ENCODE measurements at places on chromosomes 5 and 9.

DNA sequence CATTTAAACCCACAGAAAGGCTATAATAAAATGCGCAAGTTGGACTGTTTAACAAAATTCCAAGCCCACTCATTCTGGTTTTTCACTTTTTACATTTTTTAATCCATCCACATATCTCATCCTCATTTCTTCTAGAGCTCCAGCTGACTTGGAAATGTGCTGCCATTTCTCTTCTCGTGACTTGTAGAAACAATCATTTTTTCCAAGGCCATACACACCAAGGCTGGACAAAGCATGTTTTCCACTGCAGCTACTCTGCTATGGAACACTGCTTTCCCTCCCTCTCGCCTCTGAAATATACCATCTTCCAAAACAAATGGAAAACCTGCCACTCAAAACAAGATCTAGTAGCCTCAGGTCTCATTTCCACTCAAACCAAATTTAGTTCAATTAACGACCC lies 141.1 kb downstream of the ESM1 start:
- no peak for DNase-seq

DNA sequence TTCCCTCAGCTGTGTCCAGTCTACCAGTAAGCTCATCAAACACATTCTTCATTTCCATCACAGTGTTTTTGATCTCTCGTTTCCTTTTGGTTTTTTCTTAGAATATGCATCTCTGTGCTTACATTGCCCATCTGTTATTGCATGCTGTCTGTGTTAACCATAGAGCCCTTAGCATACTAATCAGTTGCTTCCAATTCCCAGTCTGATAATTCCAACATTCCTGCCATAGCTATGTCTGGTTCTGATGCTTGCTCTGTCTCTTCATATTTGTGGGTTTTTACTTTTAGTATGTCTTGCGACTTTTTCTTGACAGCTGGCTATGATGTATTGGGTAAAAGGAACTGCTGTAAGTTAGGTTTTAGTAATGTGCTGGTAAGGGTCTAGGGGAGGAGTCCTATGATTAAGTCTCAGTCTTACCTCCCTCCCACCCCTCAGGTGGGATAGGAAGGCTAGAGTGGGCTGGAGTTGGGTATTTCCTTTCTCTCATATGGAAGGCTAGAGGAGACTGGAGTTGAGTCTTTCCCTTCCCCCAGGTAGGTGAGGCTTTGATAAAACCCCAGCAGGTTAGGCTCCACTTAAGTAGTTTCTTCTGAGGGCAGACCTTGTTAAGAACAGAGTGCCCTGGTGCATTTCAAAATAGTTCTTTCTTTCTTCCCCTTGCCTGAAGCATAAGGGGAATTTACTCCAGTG lies 99.1 kb upstream of the RASGRF2 start:
- DNase-seq = no peak

DNA sequence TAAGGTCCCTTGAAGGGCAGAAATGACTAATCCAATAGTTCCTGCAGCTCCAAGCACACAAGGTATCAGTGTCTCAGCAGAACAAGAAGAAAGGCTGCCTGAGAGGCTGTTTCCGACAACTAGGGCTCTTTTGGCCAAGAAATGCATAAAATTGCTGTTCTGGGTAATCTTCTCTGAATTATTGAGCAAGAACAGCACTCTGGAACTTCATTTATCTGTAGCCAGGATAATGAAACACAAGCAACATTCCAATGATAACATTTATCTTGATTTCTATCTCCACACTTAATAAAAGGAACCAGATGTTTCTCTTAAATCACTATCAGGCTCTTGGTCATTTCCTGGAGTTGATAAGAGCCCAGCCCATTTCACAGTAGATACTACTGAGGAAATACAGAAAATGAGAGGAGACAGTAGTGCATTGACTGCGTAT lies 17.0 kb upstream of the AUH start:
- no peak for DNase-seq

- peak; percentile 90 for DNase-seq
These were observed 20.3 kb downstream of the ANXA2R start for GRCh38 chr5:43019614-43020398.

DNA sequence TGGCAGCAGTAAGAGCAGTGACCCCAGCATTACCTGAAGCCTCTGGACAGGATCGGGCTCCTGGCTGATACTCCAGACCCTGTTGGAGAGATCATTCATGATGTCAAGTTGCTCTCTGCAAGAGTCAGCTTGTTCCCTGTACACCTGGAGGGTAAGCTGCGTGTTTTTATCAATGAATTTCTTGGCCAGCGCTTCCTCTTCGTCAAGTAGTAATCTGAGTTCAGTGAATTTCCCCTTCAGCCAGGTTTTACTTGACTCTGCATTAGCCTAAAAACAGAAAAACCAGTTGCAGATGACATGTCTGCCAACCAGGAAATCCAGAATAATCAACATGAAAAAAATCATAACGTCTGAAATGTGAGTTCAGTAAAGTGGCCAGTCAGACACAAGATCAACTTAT lies 19.1 kb downstream of the TRIM14 start:
- DNase-seq = peak; percentile 40

- no peak for DNase-seq
These were observed 57.2 kb downstream of the ELAVL2 start for GRCh38 chr9:23768861-23769260.

GRCh38 chr5:160049099-160049498 lies 40.2 kb downstream of the TTC1 start:
- no peak for DNase-seq

GRCh38 chr9:107721705-107722245 lies 232.2 kb upstream of the KLF4 start:
- no peak for DNase-seq

DNA sequence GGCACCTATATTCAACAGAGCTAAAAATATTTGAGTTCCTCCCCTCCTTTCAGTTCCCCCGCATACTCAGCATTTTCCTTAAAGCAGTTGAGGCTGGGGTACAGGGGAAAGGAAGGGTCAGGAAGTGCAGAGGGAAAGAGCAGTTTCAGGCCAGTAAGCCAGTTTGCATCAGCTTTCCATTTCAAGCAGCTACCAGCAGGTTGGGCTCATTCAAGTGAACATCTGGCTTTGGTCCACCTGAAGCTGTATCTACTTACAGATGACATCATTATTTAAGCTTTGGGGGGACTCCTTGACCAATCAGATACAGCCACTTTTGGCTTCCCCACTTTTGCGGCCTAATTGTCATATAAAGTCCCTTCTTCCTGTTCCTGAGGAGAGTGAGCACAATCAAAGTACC lies 8.2 kb upstream of the ACO1 start:
- DNase-seq = no peak

DNA sequence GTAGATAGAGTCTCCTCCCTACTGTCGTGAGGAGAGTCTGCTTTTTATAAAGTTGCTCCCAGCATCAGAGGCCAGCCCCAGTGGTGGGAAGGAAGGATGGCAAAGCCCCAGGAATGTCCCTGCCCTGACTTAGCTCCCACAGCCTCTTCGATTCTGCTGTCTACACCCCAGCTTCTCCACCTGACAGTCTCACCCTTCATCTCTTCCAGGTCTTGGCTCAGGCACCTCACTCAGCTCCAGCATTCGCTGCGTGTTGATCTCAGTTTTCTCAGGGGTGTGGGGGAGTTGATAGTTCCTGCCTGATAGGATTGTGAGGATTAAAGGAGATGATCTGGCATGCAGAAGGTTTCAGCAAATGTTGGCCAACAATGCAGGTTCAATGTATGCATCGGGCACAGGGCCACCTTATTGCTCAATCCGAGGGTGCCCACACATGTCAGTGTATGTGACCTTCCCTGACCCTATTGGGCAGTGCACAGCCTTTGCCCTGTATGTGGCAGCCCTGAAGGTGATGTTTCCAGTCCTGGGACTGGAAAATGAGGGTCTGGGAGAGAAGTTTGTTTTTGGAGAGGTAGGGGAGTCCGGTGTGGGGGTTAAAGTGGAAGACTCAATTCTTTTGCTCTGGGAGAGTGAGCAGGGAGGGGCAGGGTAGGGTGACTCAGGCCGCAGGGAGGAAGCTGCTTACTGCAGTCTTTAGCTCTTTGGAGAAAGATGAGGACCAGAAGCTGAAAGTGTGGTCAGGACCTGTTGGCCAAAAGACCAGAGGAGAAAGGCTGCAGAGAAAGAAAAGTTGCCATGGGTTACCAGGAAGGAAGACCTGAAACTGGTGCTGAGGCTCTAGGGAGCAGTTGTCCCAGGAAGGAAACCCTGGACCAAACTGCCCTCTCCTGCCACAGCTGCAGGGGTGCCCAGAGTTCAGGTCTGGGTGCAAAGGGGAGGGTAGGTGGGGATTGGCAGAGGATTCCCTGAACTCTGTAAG lies 153.2 kb downstream of the MACROH2A1 start:
- no peak for DNase-seq

DNA sequence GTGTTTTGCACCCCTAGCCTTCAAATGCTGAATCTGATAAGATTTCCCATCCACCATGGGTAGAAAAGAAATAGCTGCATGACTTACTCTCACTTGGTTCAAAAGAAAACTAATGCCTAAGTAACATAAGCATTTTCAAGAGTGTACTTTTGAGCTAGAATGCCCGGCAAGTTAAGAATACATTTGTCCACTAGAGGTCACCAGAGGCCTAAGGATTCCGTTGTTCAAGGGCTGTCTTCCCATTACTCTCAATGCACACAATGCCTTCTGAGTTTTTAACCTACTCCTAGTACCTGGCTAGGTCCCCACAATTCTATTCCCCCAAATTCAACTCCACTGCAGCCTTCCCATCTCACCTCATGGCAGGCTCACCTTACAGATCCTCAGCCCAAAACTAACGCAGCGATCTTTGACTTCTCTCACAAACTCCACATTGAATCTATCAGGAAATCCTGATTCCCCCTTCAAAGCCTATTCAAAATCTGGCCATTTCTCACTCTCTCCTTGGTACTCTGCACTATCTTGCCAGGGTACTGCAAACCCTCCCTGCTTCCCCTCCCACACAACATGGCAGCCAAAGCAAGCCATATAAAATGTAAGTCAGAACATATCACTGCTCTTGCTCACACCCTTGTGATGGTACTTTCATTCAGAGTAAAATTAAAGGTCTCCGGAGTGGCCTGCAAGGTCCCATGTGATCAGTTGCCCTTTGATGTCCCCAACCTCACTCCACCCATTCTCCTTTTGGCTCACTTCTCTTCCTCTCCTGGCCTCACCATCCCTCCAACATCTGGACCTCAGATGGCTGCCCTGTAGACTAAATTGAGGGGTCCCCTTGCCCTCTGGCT lies 13.4 kb downstream of the OXCT1 start:
- DNase-seq = peak; percentile 66

- no peak for DNase-seq
These were observed 26.3 kb downstream of the SEMA5A start for GRCh38 chr5:9519537-9519936.

DNA sequence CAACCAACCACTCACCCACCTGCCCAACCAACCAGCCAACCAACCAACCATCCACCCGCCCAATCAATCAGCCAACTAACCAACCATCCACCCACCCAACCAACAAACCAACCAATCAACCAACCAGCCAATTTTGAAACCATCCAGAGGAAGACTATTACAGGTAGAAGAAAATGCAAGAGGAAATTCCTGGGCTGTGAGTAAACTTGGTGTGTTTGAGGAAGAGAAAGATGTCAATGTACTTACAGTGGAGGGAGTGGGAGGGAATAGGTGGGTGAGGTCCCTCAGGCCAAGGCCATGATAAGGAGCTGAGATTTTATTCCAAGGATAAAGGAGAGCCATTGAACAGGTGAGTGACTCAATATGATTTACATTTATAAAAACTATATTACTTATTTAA lies 30.4 kb downstream of the C9orf57 start:
- DNase-seq = no peak

DNA sequence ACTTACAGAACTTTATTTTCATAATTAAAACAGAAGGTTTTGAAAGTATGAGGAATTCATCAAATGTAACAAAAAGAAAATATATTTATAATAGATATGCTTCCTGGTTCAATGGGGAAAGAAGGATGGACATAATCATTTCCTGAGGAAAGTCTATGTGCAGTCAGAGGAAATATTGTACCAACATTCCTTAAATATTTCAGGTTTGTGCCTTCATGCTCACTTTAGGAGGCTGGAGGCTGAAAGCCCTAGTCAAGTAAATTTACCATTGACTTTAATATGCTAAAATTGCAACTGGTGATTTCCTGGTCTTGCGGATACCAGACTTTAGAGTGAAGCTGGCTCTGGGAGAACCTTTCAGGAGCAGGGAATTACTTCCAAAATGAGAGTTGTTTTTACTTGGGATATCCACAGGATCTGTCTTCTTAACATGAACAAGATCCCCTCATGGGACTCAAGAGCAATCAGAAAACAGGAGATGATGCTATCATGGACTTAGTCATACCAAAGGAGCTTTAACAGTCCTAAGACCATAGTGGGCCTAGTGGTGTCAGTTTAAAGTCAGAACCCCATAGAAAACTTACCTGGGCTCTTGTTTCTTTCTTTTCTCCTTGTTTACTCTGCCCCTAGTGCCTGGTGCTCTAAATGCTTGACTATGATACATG lies 762.8 kb upstream of the GRAMD2B start:
- DNase-seq = no peak

DNA sequence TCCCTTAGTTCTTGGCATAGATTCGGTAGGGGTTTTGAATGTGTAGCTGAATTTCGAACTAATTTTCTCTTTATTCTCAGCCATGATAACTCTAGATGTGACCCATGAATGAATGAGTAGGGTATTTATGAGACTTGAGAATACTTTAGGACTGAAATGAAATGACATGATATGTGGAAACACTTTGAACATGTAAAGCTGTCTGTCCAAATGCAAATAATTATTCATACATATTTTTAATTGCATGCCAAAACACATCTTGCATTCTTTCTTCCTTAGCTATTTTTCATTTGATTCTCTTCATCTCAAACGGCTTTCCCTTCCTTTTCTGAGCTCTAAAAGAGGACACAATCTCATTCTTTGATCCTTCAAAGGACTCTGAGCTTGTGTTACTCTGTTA lies 3.4 kb downstream of the NNT start:
- DNase-seq = no peak

- DNase-seq = peak; percentile 53
These were observed at the start of gene CCDC152 for GRCh38 chr5:42756606-42757601. TSS of gene CCDC152 (plus strand) at chr5:42756818. CDS start at chr5:42759122, 2,304 bp downstream.

GRCh38 chr9:103552712-103553111 lies 541.4 kb upstream of the SMC2 start:
- no peak for DNase-seq

DNA sequence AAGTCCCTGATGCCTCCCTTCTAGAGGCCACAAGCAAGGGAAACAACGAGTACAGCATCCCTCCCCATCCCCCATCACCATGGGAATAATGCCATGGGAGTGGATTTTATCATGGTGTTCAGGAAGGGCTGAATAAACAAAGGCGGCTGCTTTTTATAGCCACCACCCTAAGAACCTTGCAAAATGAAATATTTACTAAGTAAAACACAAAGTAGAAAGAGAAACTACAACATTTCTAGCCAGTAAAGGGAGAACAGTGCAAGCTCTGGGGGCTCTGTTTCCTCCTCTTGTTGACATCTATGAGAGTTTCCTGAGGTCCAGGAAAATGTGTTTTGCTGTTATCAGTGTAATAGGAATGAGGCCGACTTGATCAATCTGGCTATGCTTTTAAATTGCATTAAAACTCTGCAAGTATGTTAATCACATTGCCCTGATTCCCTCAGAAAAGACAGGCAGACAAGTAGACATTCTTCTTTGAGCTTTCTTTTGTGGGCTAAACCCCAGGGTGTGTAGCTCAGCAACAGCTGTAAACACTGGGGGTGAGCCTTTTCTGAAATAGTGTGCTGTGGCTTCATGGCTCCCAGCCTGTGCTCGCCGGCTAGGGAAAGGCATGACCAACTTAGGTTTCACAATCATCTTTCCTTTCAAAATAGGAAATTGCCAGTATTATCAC lies 31.1 kb downstream of the SV2C start:
- DNase-seq = no peak
